ENCODE measurements at places on chromosomes 5 and 9. TPM values are rescaled to one million over a fixed set of nuclear protein-coding genes. Genes with fewer than 3 reads are reported as not detected.

Gene TMC1
- polyA plus RNA-seq, result 1.6 TPM

Gene SLC25A48
- polyA plus RNA-seq, result 1.2 TPM

Gene AFAP1L1
- polyA plus RNA-seq, result 84.9 TPM

Gene CER1
- 0.30 TPM for polyA plus RNA-seq

Gene GLRA1
- polyA plus RNA-seq, result 0.09 TPM
